ENCODE measurements at places on chromosomes 2 and 18. TPM values are rescaled to one million over a fixed set of nuclear protein-coding genes. Genes with fewer than 3 reads are reported as not detected.

GRCh38 chr2:239035361-239035814 lies 187.5 kb downstream of the TWIST2 start:
- DNase-seq = no peak

- no peak for DNase-seq
Measured at GRCh38 chr2:197254776-197255530, 55.6 kb downstream of the ANKRD44 start.

GRCh38 chr2:140144611-140145010 lies 1364.4 kb upstream of the NXPH2 start:
- no peak for DNase-seq

DNA sequence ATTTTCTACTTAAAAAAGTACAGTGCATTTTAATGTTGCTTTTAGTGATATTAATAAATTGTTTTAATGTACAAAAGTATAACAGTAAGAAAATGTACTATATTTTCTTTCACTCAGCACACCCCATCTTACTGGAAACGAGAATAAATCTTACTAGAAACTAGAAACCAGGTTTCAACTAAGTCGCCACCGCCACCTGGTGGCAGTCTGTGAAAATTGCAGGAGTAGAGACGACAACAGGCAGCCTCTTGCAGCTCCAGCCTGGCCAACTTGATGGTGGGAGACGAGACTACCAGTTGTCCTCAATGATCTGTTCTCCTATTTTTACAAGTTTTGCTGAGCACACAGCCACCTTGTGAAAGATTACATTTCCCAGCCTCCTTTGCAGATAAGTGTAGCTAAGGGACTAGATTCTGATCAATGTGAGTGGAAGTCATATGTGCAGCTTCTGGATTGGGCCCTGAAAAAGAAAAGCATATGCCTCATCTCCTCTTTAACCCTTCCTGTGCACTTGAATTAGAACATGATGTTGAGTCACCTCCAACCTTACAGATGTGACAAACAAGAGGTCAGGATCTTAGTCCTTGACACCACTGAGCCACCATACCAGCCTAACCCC lies 8.7 kb downstream of the OTOF start:
- DNase-seq = no peak

GRCh38 chr18:76416911-76417310 lies 78.1 kb downstream of the ZNF516 start:
- peak; percentile 66 for DNase-seq

Gene PKDCC
- 244 TPM for total RNA-seq

DNA sequence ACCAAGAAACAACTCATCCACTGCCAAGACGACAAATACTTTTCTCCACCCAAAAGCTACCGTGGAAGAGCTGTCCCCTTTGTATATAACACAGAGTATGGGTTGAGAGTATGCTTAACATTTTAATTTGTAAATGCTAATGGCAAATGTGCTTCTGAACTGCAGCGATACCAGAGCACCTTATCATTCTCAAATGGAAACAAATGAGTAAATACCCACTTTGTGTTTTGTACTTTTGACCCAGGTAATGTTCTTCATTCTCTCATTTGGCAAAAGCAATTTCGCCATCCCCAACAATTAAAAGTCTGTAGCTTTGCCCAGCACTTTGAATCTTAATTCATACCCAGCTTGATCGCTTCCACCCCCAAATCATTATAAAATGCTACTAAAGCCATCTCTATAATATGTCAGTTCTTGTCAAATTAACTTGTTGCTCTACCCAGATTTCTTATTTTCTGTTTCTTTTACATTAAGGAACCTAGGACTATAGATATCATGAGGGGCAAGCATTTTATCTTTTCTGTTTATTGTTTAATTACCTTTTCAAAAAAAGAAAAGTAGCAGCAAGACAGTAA lies 6.2 kb upstream of the POU3F3 start:
- DNase-seq = no peak

DNA sequence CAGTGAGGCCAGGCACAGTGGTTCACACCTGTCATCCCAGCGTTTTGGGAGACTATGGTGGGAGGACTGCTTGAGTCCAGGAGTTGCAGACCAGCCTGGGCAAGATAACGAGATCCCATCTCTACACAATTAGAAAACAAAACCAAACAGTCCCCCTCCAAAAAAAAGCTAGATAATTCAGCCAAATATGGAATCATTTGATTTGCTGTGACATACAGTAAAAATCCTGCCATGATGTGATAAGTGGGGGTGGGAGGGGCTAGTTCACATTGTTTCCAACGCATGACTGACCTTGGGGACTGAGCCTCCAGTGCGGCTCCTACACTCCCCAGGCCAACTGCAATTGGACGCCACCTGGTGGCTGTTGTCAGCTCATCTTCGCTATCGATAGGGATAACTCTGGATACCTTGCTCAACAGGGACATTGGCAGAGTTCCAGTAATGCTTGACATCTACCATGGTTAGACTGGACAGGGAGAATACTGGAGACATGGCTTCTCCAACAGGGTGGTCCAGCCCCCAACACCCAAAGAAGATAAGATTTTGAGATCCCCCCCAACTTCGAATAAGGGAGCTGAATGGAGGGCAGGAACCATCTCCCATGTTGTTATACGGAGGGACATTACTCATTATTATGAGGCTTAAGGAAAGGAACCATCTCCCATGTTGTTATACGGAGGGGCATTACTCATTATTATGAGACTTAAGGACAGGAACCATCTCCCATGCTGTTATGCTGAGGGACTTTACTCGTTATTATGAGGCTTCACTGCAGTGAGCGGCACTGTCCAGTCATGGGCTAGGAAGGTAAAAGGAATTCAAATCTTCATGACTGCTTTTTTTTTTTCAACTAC lies 135.9 kb downstream of the TGIF1 start:
- peak; percentile 67 for DNase-seq

DNA sequence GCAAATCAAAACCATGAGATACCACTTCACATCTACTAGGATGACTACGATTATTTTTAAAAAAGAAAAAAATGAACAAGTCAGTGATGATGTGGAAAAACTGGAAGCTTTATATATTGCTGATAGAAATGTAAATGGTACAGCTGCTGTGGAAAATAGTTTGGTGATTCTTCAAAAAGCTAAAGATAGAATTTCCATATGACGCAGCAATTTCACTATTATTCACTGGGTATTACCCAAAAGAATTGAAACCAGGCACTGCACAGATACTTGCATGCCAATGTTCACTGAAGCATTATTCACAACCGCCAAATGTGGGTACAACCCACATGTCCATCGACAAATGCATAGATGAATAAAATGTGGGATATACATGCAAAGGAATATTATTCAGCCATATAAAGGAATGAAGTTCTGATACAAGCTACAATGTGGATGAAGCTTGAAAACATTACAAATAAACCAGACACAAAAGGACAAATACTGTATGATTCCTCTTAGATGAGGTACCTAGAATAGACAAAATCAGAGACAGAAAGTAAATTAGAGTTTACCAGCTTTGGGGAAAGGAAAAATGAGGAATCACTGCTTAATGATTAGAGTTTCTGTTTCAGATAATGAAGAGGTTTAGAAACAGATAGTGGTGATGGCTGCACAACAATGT lies 11.1 kb downstream of the RTTN start:
- no peak for DNase-seq

- DNase-seq = no peak
Measured at GRCh38 chr2:40746191-40746590, 294.3 kb upstream of the SLC8A1 start.

DNA sequence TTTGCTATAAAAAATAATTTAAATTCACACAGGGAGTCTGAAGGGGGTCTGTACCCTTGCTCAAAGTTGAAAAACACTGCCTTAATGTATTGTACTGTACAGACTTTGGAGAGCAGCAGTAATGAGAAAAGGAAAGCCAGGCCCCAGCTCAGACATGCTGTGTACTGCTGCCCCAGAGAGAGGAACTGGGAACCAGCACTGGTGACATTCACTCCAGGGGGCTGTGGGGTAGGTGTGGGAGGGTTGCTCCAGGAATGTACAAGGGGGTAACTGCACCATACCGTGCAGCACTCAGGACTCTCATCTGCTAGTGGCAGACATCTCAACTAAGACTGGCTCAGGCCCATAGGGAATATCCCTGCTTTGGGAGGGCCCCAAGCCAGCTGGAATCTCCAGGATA lies 146.0 kb upstream of the RMP24 start:
- DNase-seq = no peak

Gene MYOM1
- 9.7 TPM for total RNA-seq

DNA sequence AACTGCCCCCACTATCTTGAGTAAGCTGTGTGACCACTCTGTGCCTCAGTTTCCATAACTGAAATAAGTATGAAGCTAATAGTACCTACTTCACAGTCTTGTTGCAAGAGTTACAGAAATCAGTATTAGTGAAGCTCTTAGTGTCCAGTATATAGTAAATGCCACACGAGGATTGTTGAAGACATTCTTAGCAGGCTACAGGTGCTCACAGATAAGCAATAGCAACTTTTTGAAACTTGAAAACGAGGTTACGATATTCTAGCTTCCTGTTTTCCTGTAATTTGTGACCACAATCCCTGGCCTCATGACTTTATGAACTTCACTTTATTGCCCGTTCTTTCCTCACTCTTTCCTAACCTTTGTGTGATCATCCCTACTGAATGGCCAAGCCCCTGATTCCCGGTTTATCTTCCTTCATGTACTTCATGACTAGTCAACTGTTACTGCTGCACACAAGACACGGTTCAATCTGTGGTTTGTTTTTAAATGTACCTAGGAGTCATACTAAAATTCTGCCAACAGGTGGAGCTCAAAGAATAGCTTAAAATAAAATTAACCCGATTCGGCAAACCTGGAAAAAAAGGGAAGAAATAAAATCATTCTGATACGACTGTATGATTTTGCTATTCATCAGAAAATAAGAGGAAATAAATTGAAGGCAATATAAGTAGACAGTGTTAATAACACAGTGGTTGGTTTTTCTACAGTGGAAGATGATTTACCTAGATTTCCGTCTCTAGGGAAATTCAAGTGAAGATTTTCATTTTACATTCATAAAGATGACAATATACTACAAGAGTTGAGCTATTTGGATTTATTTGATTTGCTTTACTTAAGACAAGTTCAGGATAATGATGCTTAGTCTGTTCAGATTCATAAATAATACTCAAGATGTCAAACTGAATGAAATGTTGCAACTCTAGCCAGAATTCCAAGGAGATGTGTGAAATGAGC lies 38.1 kb upstream of the STAT1 start:
- no peak for DNase-seq

- no peak for DNase-seq
Measured at GRCh38 chr2:227025510-227025909, 138.5 kb downstream of the COL4A4 start.

- no peak for DNase-seq
Measured at GRCh38 chr2:195106681-195107380, 550.2 kb upstream of the SLC39A10 start.

- DNase-seq = peak; percentile 38
Measured at GRCh38 chr2:20013126-20013849, 820 bp upstream of the MATN3 start.

DNA sequence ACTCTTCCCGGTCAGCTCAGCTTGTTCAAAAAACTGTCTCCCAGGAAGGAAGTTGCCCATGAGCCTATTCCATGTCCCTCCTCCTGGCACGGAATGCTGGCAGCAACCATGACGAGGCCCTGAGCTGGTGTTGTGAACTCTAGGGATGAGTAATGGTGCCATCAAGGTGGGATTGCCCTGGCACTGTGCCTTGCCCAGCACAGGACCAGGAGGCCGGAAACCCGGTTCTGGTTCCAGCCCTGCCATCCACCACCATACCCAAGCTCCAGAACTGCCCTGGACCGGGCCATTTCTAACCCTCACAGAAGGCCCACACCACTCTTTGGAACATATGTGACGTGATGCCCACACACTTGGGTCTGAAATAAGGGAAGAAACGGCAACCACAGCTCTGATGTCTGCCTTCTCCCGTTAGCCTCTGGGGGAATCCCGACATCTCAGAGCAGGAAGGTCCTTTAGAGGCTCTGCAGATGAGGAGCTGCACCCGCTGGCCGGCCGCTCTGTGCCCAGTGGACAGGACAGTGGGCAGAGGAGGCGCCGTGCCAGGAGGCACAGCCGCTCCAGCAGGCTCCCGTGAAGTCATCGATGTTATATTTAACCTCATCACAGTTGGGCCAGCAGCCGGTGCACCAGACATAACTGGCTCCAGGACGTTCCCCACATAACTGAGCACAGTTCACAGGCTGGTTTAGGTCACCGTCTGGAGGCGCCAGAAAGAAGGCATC lies 462.1 kb upstream of the ID2 start:
- no peak for DNase-seq

DNA sequence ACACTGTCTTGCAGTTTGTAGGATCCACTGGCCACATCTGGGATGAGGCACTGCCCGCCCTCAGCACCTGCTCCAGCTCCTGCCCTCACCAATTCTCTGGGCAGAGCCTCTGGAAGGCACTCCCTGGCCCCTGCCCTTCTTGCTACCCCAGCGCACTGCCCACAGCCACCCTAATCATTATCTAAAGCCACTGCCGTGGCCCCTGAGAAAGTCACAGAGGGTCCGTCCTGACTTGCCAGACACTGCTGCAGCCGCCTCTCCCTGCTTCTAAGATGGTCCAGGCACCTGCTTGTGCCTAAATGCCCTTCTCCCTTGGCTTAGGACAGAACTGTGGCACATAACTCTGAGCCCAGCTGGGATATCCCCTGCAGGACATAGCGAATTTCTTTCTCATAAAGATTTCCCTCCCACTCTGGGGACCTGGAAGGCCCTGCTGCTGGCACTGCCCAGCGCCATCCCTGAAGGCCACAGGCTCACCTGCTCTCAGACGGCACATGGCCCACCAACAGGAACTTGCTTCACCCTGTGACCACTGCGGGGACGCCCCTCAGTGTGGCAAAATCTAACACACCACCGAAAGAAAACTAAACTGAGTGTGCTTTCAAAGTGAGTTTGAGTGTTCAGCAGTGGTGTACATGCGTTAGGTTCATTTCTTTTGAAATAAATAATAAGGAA lies 244.9 kb downstream of the HDAC4 start:
- DNase-seq = peak; percentile 7

DNA sequence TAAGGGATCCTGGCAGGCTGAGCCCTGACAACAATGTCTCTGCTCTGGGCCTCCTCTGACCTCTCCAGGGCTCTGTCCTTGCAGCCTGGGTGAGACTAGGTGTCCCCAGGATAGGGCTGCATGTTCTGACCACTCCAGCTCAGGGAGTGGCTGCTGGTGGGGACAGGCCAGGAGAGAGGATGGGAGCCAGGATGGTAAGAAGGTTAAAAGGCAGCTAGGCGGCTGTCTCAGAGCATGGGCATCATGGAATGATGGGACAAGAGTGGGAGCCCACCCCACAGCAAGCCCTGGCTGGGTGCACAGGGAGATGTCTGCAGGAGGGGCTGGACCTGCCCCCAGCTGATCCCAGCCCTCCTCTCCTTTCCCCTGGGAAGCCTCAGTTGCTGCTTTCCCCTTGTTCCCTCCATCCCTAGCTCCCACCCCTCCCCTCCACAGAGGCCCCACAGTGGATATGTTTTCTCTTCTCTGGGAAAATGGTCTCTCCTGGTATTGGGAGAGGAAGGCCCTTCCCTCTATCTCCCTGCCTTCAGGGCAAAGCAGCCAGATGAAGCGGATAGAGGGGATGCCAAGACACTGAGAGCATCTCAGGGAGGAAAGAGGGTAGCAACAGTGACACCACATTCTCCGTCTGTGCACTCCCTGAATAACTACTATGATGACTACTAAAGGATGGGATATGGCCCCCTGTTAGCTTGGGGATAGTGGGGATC lies 334.3 kb downstream of the DYSF start:
- no peak for DNase-seq

Gene CNDP1
- total RNA-seq = 0.24 TPM

GRCh38 chr2:37784071-37784758 lies 112.8 kb upstream of the CDC42EP3 start:
- no peak for DNase-seq
